KBM-7 (cell line): ENCODE measurements at places on chromosomes 5 and 9.
A peak's percentile ranks its signal among the peaks of the same experiment; 100 is the strongest.

GRCh38 chr5:113186061-113186460 is 209.5 kb downstream of the DCP2 start:
- no peak for DNase-seq

DNA sequence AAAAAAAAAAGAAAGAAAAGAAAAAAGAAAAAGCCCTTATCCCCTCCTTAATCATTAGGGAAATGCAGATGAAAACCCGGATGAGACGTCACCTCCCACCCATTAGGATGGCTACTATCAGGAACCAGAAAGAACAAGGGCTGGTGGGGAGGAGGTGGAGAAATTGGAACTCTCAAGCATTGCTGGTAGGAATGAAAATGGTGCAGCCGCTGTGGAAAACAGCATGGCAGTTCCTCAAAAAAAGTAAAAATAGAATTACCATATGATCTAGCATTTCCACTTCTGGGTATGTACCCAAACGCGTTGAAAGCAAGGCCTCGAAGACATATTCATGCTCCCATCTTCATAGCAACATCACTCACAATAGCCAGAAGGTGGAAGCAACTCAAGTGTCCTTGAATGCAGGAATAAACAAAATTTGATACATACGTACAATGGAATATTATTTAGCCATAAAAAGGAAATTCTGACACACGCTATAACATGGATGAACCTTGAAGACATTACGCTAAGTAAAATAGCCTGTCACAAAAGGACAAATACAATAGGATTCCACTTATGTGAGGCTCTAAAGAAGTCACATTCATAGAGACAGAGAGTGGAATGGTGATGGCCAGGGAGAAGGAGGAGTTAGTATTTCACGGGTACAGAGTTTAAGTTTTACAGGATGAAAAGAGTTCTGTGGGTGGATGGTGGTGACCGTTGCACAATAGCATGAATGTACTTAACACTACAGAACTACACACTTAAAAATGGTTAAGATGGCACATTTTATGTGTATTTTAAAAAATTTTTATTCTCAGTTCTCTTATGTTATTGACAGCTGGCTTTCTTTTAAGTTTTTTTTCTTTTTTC is 166.8 kb upstream of the IER5L start:
- DNase-seq = peak; percentile 50

GRCh38 chr5:158117467-158118160 is 258.7 kb upstream of the CLINT1 start:
- no peak for DNase-seq

- DNase-seq = no peak
Measured at GRCh38 chr9:117733465-117733864, 29.3 kb downstream of the TLR4 start.
